ENCODE measurements at places on chromosomes 5 and 9.

DNA sequence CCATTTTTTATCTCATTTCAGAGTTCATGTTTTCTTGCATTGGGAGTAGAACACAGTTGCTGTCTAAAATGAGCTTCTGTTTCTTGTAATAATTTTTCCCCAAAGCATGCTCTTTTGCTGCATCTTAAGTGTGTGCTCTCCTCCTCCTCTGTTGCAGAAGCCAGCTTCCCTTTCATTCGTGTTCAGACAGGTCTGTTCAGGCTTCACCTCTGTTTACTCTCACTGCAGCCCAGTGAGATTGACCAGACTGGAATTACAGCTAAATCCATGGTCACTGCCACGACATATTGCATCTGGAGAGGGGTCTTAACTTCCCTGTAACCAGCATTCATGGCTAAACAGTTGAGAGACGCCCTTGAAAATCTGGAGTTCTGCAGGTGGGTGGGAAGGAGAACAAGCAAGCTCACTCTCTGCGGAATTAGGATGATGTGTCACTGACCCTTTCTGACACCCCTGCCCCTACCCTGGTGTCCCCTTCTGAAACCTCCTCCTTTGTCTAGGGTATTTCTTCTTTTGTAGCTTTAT is 223.2 kb downstream of the FSTL4 start:
- peaks cover 1% of the 10 kb centered on the region for H3K27me3 ChIP-seq
- no peaks in the 10 kb centered on the region for H3K4me1 ChIP-seq
- H3K4me3 ChIP-seq = no peak overlapping the region
- no peaks in the 10 kb centered on the region for H3K36me3 ChIP-seq
- DNase-seq = no peak
- no peak overlapping the region for H3K27ac ChIP-seq

- H3K27me3 ChIP-seq = peaks cover 14% of the 10 kb centered on the region
- no peak for DNase-seq
- H3K4me3 ChIP-seq = no peak overlapping the region
- H3K36me3 ChIP-seq = no peaks in the 10 kb centered on the region
- H3K27ac ChIP-seq = no peak overlapping the region
- H3K4me1 ChIP-seq = no peaks in the 10 kb centered on the region
Measured at GRCh38 chr5:179181988-179182387, 121.8 kb downstream of the ZNF354C start.

- no peak overlapping the region for H3K27ac ChIP-seq
- peaks cover 2% of the 10 kb centered on the region for H3K27me3 ChIP-seq
- H3K36me3 ChIP-seq = no peaks in the 10 kb centered on the region
- H3K4me3 ChIP-seq = no peak overlapping the region
- no peaks in the 10 kb centered on the region for H3K4me1 ChIP-seq
Measured at GRCh38 chr5:175235251-175235960, 208.6 kb downstream of the DRD1 start.

DNA sequence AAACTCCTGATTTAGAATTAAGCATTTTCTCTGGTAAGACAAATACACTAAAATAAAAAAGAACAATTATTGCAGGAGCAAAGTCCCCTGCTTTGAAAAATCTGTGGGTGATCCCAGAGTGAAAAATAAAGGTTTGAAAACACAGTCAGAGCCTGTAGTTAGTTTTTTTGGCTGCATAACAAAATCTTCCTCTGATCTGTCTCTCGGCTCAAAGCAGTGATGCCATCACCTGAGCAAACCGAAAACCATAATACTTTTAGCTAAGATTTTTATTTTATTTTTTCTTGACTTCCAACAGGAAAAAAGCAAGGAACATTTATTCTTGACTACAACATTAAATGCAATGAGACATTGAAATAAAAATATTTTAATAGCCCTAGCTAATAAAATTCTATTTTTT is 1.2 kb downstream of the CDH18 start:
- H3K27me3 ChIP-seq = no peaks in the 10 kb centered on the region
- H3K4me1 ChIP-seq = no peaks in the 10 kb centered on the region
- no peak overlapping the region for H3K4me3 ChIP-seq
- no peak for DNase-seq
- no peaks in the 10 kb centered on the region for H3K36me3 ChIP-seq

DNA sequence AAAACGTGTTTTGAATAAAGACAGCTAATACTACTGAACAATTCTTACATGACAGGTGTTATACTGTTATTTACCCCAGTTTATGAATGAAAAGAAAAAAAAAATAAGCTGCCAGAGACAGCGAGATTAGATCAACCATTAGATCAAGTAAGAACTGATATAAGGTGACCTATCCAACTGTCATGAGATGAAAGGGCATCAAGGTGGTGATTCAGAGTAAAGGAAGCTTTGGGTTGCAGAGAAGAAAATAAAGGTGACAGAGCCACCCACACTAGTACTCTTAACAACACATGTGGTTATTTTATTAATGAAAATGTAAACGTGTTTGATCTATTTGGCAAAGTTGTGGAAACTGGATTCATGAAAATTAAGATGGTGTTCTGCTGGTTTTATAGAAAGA is 435.2 kb downstream of the GABRG2 start:
- H3K27me3 ChIP-seq = no peaks in the 10 kb centered on the region
- H3K27ac ChIP-seq = no peak overlapping the region
- H3K36me3 ChIP-seq = no peaks in the 10 kb centered on the region
- no peaks in the 10 kb centered on the region for H3K4me1 ChIP-seq

- H3K36me3 ChIP-seq = peaks cover 37% of the 10 kb centered on the region
- H3K4me3 ChIP-seq = no peak overlapping the region
- peak overlapping the region; percentile 69 for H3K27ac ChIP-seq
- no peaks in the 10 kb centered on the region for H3K4me1 ChIP-seq
- H3K27me3 ChIP-seq = no peaks in the 10 kb centered on the region
Measured at GRCh38 chr5:173953528-173954090, 35.4 kb upstream of the C5orf47 start.

DNA sequence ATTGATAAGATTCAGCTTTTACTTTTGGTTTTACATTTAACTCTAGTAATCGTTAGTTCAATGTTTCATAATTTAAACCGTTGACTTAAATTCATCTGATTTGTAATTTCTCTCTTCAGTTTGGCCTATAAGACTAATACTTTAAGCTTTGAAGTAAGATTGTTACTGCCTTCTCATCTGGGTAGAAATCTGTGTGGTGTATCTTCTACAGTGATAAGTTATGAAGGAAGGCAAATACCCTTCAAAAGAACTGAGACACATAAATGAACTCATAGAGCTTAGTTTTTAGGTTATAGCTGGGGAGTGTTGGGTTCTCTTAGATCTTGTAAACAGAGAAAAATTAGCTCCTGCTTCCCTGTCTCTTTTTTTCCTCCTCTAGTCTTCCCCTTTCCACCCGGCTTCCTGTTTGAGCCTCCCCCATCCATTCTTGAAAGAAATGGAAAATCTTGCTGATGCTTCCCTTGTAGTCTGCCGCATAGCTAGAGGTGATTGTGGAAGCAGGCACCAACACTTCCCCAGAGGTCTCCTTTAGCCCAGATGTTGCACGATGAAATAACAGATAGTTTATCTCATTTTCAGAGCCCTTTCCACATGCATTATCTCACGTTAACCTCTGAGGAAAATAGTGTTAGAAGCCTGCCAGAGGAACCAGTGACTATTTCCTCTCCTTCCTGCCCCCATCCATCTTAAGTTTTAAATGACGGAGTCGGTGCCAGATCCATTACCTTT is 2.0 kb upstream of the F2RL2 start:
- no peak overlapping the region for H3K27ac ChIP-seq
- peaks cover 6% of the 10 kb centered on the region for H3K27me3 ChIP-seq
- no peak for DNase-seq
- H3K4me1 ChIP-seq = peaks cover 3% of the 10 kb centered on the region

DNA sequence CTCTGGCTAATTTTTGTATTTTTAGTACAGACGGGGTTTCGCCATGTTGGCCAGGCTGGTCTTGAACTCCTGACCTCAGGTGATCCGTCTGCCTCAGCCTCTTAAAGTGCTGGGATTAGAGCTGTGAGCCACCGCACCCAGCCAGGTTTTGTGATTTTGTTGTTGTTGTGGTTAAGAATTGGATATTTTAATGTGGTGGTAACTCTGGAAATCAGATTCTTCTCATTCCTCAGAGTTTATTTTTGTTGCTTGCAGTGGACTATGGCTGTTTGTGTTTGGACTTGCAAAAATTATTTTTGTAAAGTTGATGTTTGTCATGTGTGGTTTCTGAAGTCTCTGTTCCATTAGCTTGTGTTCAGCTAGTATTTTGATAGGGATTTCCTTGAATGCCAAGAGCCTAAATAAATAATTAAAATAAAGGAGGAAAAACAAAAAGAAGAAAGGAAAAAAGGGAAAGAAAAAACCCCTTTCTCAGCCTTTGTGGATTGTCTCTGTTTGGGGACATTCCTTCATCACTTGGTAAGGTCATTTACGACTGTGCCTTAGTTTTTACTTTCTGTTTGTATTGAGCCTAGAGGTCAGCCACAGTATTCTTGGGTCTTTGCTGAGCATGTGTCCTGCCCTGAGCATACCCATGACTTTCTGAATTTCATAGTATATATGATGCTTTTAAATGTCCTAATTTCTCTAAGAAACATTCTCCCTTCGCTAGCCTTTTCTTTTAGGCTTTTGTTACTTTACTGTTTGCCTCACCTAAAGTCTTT is 37.3 kb downstream of the PBX3 start:
- no peak overlapping the region for H3K27ac ChIP-seq
- H3K36me3 ChIP-seq = peaks cover 18% of the 10 kb centered on the region
- no peak overlapping the region for H3K4me3 ChIP-seq
- DNase-seq = no peak
- no peaks in the 10 kb centered on the region for H3K27me3 ChIP-seq

GRCh38 chr5:82360022-82360421 is 81.9 kb upstream of the RPS23 start:
- H3K27ac ChIP-seq = no peak overlapping the region
- peaks cover 4% of the 10 kb centered on the region for H3K27me3 ChIP-seq
- no peak overlapping the region for H3K4me3 ChIP-seq
- H3K36me3 ChIP-seq = no peaks in the 10 kb centered on the region
- H3K4me1 ChIP-seq = peaks cover 6% of the 10 kb centered on the region

GRCh38 chr5:159817262-159818029 is 98.8 kb upstream of the ADRA1B start:
- H3K27ac ChIP-seq = no peak overlapping the region
- no peaks in the 10 kb centered on the region for H3K27me3 ChIP-seq
- H3K36me3 ChIP-seq = peaks cover under 1% of the 10 kb centered on the region

DNA sequence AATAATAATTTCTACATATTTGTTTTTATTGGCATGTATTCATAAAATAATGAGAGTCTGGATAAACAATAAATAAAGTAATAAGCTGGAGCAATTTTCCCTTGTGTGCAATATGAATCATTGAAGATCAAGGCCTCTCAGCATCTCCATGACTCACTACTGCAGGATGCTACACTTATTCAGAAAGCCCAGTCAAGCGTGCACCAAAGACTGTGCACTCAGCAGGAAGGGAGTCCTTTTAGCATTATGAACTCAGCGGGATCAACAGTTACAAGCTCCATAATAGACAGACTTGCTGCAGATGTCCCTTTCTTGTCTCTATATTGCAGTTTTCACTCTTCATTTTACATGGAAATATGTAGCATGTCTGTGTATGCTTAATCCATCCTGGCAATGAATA is 485.3 kb downstream of the CDH9 start:
- no peak for DNase-seq
- no peaks in the 10 kb centered on the region for H3K36me3 ChIP-seq
- H3K4me3 ChIP-seq = no peak overlapping the region

- no peak overlapping the region for H3K27ac ChIP-seq
- H3K4me1 ChIP-seq = peaks cover 2% of the 10 kb centered on the region
- no peak overlapping the region for H3K4me3 ChIP-seq
Measured at GRCh38 chr5:160289721-160290120, 22.6 kb downstream of the CCNJL start.

DNA sequence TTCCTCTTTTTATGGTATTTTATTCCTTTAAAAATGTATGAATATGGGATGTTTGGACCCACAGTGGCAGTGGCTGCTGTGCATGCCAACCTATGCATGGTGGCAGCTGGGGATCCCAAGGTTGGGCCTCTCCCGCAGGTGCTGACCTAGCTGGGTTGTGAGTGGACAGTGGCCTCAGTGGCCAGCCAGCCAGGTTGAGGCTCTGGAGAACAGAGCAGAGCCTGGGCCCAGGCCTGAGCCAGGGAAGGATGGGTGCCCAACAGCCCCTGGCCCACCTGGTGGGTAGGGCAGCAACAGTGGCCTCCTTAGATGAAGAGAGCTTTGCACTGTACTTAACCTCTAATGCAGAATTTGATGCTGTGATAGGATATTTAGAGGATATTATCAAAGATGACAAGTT is 624.8 kb downstream of the CHSY3 start:
- H3K27me3 ChIP-seq = no peaks in the 10 kb centered on the region
- no peaks in the 10 kb centered on the region for H3K36me3 ChIP-seq
- no peak overlapping the region for H3K27ac ChIP-seq
- no peak for DNase-seq

DNA sequence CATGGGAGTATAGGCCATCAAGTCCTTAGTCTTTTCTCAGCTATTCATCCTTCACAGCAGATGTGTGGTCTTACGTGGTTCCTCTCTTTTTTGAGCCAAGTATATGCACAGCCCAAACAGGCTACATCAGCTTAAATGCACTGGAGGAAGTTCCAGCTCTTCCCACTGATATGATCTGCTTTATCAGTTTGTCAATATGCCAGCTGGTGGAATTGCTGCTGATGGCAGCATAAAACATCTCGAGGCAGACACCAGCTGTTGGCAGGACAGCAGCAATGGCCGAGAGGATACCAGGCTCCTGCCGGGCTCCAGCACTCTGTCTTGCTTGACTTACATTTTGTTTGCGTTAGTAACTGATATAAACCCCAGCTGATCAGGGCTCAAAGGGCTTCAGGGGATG is 143.4 kb downstream of the TENT4A start:
- H3K4me3 ChIP-seq = no peak overlapping the region
- DNase-seq = no peak
- no peaks in the 10 kb centered on the region for H3K4me1 ChIP-seq
- H3K27me3 ChIP-seq = peaks cover 2% of the 10 kb centered on the region
- no peaks in the 10 kb centered on the region for H3K36me3 ChIP-seq

- H3K4me1 ChIP-seq = no peaks in the 10 kb centered on the region
- no peaks in the 10 kb centered on the region for H3K36me3 ChIP-seq
- H3K27me3 ChIP-seq = no peaks in the 10 kb centered on the region
Measured at GRCh38 chr5:152688561-152689249, 283.6 kb upstream of the NMUR2 start.

- H3K27ac ChIP-seq = no peak overlapping the region
- no peak overlapping the region for H3K4me3 ChIP-seq
- H3K36me3 ChIP-seq = no peaks in the 10 kb centered on the region
- no peak for DNase-seq
Measured at GRCh38 chr9:133252301-133253020, 22.5 kb downstream of the ABO start.

DNA sequence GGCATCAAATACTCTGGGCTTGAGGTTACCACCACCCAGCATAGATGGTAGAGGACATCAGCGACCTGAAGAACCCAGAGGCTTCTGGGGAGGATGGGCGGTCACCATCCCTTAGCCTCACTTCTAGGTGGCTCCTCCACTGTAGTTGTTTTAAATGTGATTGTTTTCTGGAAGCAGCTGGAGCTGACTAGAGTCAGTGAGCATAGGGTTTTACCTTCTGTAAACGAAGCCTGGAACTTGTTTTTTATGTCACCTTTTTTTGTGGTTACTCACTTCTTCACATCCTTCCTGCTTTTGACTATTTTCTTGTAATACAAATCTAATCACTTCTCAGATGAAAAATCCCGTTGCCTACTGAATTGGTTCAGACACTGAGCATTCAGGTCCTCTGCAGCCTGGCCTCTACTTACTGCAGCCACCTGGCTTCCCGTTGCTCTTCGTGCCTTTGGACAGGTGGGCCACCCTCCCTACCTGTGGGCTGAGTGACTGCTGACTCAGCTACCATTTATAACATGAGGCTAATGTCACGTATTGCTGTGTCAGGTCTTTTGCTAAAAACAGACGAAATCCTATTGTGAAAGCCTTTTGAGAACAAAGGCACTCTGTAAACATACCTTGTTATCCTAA is 167.8 kb downstream of the MAN2A1 start:
- H3K4me3 ChIP-seq = no peak overlapping the region
- H3K27ac ChIP-seq = peak overlapping the region; percentile 2
- H3K36me3 ChIP-seq = peaks cover 46% of the 10 kb centered on the region
- H3K27me3 ChIP-seq = no peaks in the 10 kb centered on the region
- no peak for DNase-seq
- no peaks in the 10 kb centered on the region for H3K4me1 ChIP-seq
